T-cell (primary cell): ENCODE measurements at places on chromosomes 12 and 14.
A peak's percentile ranks its signal among the peaks of the same experiment; 100 is the strongest.

GRCh38 chr12:46692606-46693005 lies 133.2 kb downstream of the SLC38A4 start:
- no peak for DNase-seq

DNA sequence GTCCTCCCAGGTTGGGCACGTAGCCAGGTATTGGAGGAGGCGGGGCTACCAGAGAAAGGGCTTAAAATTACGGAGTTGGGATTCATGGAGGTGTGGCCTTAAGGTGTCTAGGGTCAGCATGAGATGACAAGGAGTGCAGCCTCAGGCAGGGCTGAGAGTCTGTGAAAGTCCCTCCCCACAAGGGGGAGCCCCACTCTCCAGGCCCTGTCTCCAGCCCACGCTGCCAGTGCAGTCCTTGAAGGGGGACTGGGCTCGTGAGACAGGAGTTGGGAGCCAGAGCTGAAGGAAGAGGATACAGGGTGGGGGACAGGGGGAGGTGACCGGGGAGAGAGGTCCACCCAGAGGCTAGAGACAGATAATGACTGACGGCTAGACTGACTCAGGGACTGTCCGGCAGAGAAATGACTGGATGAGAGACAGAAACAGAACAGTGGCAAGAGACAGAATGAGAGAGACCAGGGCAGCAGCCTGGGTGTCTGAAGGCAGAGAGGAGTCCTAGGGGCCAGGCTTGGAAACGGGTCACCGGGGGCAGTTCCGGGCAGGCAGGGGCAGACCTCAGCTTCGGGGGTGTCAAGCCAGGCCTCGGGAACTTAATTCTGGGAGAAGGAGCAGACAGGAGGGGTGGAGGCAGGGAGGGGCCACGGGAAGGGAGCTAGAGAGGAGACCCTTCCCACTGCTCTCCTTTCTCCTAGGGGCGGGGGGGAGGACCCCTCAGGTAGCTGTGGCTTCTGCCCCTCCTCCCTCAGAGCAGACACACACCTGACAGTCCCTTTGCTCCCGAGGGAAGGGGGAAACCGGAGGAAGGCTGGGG lies 970 bp downstream of the CDH24 start:
- DNase-seq, result peak; percentile 62

DNA sequence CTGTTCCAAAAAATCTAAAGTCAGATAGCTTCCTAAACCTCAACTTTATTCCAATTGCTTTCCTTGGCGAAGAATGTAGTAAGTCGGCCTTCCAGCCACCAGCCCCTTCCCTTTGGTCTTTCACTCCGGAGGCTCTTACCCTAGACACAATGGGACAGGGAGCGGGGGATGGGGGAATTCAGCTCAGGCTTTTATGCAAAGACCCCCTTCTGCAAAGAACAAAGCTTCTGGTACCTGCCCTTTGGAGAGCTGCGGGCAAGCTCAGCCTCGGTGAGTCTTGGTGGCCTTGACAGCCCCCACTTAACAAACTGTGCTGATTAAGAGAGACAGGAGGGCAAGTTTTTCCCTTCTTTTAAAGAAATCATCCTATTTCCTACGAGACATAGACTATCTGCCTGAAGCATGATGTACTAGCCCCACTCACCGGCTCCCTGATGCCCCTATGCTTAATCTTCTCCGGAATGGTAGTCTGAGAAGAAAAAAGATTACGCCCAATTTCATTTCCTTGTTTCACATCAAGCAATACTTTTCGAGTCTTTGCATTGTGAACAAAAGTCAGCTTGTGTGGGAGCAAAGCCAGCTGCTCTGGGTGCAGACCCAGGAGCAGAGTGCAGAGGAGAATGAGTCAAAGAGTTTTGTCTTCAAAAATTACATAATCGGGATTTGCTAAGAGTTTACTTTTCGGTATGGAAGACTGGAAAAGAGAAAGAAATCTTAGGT lies 1.5 kb upstream of the NANOG start:
- no peak for DNase-seq

DNA sequence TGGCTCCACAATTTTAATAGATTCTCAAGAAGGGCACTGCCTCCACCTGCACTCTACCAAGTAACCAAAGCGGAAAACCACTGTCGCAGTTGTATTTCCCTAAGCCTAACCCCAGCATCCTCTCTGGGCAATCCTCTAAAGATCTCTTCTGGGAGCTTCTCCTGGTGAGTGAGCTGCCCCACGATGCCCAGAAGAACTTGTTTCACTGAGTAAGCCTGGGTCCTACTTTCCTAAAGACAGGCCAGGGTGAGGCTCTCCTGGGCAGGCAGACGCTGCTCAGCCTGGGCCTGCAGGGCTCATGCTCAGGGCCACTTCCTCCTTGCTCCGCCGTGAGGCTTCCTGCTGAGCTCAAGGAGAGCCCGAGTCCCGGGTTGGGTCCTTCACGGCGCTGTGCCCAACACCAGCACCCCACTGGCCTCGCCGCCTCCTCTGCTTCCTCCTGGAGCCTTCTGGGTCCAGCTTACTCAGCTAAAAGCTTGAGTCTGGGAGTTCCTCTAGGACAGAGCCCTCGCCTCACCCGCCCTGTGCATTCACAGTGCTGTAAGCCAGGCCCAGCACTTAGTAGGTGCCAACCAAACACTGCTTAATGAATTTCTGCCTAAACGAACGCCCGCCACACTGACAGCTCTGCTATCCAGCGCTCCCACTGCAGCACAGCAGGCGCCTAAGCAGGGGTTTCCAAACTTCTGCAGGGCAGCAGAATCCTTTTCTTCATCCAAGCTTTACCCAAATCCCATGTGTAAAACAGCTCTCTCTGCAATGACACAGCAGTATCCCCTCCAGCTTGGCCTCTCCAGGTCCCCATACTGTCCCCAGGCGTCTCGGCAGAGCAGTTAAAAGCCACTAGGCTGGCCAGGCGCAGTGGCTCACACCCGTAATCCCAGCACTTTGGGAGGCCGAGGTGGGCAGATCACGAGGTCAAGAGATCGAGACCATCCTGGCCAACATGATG lies 5.7 kb downstream of the RAB35 start:
- DNase-seq, result peak; percentile 50

GRCh38 chr12:19010087-19010486 lies 119.4 kb upstream of the PLEKHA5 start:
- DNase-seq, result no peak

- DNase-seq, result no peak
These were observed 163.5 kb downstream of the CCER1 start for GRCh38 chr12:90791445-90791844.

GRCh38 chr14:46197856-46198255 lies 453.7 kb downstream of the RPL10L start:
- DNase-seq, result no peak

GRCh38 chr12:60834806-60835205 lies 1239.0 kb downstream of the SLC16A7 start:
- no peak for DNase-seq

DNA sequence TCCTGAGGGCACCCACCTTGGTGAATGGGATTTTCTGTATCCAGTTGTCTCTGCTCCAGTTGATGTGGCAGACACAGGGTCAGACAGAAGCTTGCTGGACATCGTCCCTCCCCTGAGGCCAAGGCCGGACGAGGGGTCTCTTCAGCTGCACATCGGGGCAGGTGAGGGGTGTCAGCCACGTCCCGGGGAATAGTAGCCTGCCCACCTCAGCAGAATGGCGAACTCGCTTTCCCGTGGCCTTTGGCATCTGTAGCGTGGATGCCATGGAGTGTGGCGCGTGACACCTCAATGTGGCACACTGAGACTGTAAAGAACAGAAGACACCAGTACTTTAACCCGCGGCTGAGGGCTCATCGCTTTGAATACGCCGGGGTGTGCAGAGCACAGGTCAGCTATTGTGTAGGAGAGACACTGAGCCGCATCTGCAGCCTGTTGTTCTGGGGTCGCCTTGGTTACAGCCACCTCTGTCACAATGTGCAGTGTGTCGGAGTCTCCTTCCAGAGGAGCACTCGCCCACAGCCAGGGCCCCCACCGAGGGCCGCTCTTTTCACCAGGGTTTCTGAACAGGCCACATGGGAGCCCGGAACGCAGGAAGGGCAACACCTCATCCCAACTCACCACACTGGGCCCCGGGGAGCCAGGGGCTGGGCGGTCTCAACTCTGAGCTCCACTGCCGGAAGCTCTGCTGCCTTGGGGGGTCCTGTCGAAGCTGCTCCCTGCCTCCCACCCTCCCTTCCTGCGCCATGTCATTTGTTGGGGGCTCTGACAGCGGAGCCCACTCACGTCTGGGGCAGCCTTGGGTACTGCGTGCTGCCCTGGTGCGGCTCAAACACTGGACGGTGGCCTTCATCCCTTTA lies 77.0 kb downstream of the ADGRD1 start:
- DNase-seq, result no peak

DNA sequence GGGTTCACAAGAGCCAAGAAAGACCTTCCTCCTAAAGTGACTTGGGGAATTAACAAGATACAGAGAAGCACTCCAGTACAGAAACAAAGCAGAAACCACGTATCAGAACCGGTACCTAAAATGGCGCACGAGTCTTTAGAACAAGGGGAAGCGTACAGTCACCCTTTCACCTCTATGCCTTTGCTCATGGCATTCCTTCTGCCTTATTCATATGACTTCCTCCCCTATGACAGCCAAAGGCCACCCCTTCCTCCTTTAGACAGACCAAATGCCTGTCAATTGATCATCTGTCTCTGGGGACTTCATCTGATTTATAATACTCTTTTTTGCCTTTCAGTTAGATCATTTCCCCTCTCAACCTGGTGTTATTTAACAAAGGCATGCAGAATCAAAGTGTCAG lies 89.5 kb upstream of the OSBPL8 start:
- no peak for DNase-seq

DNA sequence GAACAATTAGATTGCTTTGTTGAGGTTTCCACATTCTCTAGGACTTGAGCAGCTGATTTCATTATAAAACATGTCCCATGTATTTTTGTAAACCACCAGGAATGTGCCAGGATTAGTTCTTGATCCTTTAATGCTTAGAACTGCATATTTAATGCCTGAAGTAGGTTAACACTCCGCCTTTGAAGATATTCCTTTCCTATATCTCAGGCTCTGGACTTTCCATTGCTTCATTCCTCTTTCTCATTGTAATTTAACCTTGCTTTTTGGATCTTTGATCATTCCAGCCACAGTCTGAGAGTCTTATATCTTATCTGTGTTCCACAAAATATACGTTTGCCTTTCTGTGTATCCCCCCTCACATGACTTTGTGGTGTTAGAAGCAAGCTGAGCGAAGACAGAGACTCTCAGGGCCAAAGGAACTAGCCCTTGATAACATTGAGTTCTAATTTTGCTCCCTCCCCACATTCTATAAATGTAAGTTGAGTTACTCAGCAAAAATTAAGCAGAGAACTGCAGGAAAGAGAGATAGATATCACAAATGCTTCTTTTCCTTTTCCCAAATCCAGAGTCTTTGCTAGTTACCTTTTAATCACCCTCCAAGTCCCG lies 2.4 kb upstream of the CLEC1B start:
- DNase-seq, result no peak

- no peak for DNase-seq
These were observed 1.6 kb upstream of the ACOT6 start for GRCh38 chr14:73610687-73611086.

DNA sequence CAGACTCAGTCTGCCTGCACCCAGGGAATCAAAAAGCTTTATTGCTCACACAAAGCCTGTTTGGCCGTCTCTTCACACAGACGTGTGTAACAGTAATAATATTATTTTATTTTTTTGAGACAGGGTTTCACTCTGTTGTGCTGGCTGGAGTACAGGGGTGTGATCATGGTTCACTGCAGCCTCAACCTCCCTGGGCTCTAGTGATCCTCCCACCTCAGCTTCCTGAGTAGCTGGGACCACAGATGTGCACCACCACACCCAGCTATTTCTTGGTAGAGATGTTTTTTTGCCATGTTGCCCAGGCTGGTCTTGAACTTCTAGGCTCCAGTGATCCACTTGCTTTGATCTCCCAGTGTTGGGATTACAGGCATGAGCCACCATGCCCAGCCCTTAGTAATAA lies 88.4 kb upstream of the DCD start:
- no peak for DNase-seq
